Right atrium auricular region (tissue), 2 donors: ENCODE measurements at places on chromosomes 2 and 18.
A peak's percentile ranks its signal among the peaks of the same experiment; 100 is the strongest.

DNA sequence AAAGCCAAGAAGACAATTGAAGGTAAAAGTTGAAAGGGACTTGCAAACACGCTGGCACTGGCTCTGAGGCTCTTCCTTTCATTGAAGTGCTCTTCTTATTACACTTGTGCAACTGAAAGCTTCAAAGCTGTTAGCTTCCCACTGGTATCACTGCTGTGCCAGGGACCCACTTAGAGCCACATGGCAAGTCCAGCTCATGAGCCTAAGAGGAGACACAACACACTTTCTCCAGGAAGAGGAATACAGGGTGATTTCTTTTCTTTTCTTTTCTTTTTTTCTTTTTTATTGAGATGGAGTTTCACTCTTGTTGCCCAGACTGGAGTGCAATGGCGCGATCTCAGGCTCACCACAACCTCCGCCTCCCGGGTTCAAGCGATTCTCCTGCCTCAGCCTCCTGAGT is 218.2 kb downstream of the ATAD2B start:
- no peak overlapping the region for H3K27ac ChIP-seq
- no peak for DNase-seq
- no peaks in the 10 kb centered on the region for H3K27me3 ChIP-seq
- no peaks in the 10 kb centered on the region for H3K4me1 ChIP-seq
- peaks cover 6% of the 10 kb centered on the region for H3K36me3 ChIP-seq

DNA sequence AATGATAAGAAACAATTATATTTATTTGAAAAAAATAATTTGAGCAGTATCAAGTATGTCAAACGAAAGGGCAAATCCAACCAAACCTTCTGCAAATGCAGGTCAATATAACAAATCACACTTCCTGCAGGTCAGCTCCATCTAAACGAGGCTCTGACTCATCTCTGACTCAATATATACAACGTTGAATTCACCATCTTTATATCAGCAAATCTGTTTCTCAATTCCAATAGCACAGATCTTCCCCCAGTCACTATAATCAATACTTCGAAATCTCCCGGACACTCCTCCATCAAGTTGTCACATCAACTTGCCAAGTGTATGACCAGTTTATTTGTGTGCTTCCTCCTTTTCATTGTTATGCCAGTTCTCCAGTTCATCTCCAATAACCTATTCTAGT is 388.9 kb downstream of the ZEB2 start:
- no peaks in the 10 kb centered on the region for H3K36me3 ChIP-seq
- H3K27me3 ChIP-seq, result no peaks in the 10 kb centered on the region
- no peak overlapping the region for H3K27ac ChIP-seq
- no peak for DNase-seq

DNA sequence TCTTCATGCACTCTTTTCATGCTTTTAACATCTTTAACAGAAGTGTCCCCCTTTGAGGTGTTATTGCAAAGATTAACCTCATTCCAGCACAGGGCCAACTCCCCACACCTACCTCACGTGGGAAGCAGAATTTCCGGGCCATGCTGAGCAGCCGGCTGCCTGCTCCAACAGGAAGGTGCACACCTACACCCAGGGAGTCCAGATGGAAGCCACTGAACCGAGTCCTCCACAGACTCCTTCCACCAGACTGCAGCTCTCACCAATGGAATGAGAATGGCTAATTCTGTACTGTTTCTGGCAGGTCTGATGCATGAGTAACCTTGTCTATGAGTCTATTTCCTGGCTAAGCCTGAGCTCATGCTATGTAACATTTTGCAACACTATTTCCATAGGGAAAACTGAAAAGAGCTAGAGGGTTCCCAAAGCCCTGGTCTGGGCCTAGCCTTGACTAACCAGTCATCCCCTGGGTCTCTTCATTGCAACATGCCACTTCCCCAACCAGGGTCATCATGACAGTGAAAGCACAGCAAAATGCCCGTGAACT is 11.0 kb downstream of the ERFE start:
- no peaks in the 10 kb centered on the region for H3K27me3 ChIP-seq
- H3K4me1 ChIP-seq, result no peaks in the 10 kb centered on the region
- peak; percentile 78 for DNase-seq
- no peak overlapping the region for H3K4me3 ChIP-seq
- H3K27ac ChIP-seq, result peak overlapping the region; percentile 69

DNA sequence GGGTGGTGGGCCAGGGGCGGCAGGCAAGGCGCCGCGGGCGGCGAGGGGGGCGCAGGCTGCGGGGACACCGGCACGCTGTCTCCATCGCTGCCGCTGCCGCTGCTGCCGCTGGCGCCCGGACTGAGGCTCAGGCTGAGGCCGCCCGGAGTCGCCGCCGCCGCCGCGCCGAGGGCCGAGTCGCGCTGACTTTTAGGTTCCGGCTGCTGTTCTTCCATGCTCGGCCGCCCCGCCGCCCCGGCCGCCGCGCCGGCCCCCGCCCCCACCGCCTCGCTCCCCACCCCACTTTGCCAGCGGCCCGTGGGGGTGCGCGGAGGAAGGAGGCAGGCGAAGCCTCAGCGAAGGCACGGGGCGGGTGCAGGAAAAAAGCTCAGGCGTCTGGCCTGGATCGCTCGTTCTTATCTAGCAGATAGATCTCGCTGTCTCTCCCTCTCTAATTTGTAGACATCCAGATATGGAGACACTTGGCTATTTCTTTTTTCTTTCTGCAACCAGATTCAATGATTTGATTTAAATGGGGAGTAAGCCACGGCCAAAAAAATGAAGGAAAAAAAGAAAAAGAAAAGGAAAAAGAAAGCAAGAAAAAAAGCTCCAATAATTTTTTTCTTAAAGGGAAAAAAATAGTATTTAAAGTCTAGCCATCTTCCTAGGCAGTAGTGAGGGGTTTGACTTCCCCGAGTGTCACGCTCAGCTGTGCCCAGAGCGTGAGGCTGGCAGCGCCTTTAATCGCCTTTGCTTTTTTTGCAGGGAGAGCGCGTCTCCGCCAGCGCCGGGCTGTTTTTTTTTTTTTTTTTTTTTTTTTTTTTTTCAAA is at the start of gene EN1:
Gene EN1, minus strand, starts transcription at position 696 of the 809 bp plus-strand sequence. Its CDS starts 481 bp downstream, at position 215.
- no peak within 1 kb of the TSS for H3K27ac ChIP-seq
- H3K36me3 ChIP-seq, result no peaks in the 10 kb centered on the region
- no peak within 1 kb of the TSS for H3K4me3 ChIP-seq
- H3K4me1 ChIP-seq, result no peaks in the 10 kb centered on the region
- peaks cover 80% of the 10 kb centered on the region for H3K27me3 ChIP-seq

DNA sequence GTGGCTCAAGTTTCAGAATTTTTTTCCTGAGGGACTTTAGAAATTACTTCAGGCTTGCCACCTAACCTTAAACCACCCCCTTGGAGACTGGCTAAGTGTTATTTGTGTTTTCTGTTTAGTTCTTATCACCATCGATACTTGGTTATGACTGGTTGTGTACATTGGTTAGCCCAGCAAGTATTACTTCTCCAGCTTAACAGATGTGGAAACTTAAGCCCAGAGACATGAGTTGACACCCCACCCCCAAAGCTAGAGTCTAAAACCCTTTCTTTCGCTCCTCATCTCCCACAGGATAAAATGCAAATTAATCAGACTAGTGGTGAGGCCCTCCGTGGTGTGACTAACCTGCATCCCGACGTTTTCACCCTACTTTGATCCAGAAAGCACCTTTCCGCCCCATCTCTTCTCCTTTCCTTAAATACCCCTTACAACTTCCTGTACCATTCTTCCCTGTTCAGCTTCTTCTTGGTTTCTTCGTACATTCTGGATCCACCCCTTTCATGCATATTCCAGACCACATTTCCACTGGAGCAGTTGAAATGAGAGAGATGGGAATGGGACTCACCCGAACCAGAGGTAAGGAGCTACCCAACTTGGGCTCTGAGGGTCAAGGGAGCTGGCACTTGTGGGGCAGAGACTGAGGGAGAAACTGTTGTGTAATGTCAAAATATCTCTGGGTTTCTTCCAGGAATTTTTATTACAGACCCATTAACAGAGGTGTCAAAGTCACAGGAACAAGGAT is 819 bp upstream of the MAP3K2 start:
- H3K27ac ChIP-seq, result peak overlapping the region; percentile 100
- peaks cover 37% of the 10 kb centered on the region for H3K4me1 ChIP-seq
- H3K27me3 ChIP-seq, result no peaks in the 10 kb centered on the region
- no peaks in the 10 kb centered on the region for H3K36me3 ChIP-seq

GRCh38 chr2:201678401-201678800 is 20.0 kb downstream of the MPP4 start:
- no peak overlapping the region for H3K4me3 ChIP-seq
- no peak for DNase-seq
- no peak overlapping the region for H3K27ac ChIP-seq
- H3K36me3 ChIP-seq, result no peaks in the 10 kb centered on the region
- H3K27me3 ChIP-seq, result no peaks in the 10 kb centered on the region
- no peaks in the 10 kb centered on the region for H3K4me1 ChIP-seq

- H3K27ac ChIP-seq, result no peak overlapping the region
- no peaks in the 10 kb centered on the region for H3K4me1 ChIP-seq
- no peak for DNase-seq
- H3K27me3 ChIP-seq, result no peaks in the 10 kb centered on the region
- peaks cover 65% of the 10 kb centered on the region for H3K36me3 ChIP-seq
- H3K4me3 ChIP-seq, result no peak overlapping the region
Observed at GRCh38 chr2:11187083-11187619, 31.9 kb downstream of the SLC66A3 start.

GRCh38 chr2:43325107-43325811 is 98.9 kb upstream of the ZFP36L2 start:
- peaks cover 48% of the 10 kb centered on the region for H3K4me1 ChIP-seq
- H3K4me3 ChIP-seq, result no peak overlapping the region
- H3K27ac ChIP-seq, result peak overlapping the region; percentile 70
- no peaks in the 10 kb centered on the region for H3K27me3 ChIP-seq

DNA sequence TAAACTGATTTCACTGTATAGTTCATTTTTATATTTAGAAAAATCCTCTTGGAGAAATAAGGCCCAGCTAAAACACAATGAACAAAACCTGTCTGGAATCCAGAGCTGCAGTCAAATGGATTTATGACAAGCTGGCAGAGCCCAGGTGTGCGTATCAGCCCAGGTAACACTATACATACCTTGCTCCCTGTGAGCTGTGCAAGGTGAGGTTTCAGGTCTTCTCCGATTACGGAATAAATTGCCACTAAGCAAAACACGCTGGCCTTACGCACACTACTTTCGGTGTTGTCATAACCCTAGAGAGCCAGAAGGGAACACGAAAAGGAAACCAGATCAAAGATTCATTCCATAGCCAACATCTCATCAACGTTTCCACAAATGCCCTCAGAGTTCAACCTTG is 61.9 kb upstream of the TFCP2L1 start:
- H3K4me3 ChIP-seq, result no peak overlapping the region
- H3K27me3 ChIP-seq, result no peaks in the 10 kb centered on the region
- no peaks in the 10 kb centered on the region for H3K4me1 ChIP-seq
- H3K36me3 ChIP-seq, result peaks cover 71% of the 10 kb centered on the region
- DNase-seq, result no peak

- DNase-seq, result no peak
- no peaks in the 10 kb centered on the region for H3K27me3 ChIP-seq
- H3K4me1 ChIP-seq, result peaks cover 14% of the 10 kb centered on the region
- H3K36me3 ChIP-seq, result no peaks in the 10 kb centered on the region
- peak overlapping the region; percentile 83 for H3K4me3 ChIP-seq
- H3K27ac ChIP-seq, result peak overlapping the region; percentile 92
Observed at GRCh38 chr2:74198023-74198460, 373 bp upstream of the MTHFD2 start.

- no peaks in the 10 kb centered on the region for H3K27me3 ChIP-seq
- no peaks in the 10 kb centered on the region for H3K4me1 ChIP-seq
- no peak overlapping the region for H3K4me3 ChIP-seq
- H3K36me3 ChIP-seq, result no peaks in the 10 kb centered on the region
- H3K27ac ChIP-seq, result no peak overlapping the region
Observed at GRCh38 chr18:21678859-21679258, 25.7 kb downstream of the ABHD3 start.

DNA sequence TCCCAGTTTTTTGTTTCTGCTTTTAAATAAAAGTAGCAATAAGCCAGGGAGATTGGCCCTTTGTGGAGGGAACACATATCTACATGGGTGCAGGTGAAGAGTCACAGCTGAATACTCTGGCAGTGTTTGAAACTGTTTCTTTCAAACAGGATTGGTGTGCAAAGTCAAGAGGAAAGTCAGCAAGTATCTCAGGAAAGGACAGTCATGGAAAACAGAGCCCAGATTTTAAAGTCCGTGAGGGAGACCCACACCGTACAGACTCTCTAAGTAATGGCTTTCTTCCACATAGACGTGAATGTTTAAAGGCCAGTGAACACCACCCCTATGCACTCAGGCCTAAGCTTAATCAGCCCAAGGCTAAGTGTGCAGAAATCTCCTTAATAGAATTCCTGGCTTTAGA is 95.3 kb downstream of the GFPT1 start:
- no peak overlapping the region for H3K4me3 ChIP-seq
- no peaks in the 10 kb centered on the region for H3K27me3 ChIP-seq
- no peaks in the 10 kb centered on the region for H3K4me1 ChIP-seq

DNA sequence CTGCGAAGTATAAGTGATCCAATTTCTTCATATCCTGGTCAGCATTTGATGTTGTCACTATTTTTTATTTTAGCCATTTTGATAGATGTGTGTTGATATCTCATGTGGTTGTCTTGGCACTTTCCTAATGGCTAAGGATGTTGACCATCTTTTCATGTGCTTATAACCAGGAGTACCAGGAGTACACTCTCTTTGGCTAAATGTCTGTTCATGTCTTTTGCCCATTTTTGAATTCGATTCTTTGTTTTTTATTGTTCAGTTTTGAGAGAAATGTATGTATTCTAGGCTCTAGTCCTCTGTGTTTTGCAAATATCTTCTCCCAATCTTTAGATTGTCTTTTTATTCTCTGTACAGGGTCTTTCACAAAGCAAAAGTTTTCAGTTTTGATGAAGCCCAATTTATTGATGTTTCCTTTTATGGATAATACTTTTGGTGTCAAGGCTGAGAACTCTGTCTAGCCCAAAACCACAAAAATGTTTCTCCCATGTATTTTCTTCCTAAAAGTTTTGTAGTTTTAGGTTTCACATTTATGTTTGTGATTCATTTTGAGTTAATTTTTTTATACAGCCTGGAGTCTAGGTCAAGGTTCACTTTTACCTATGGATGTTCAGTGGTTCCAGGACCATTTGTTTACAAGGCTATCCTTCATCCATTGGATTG is 65.4 kb downstream of the SDC1 start:
- no peaks in the 10 kb centered on the region for H3K36me3 ChIP-seq
- H3K4me1 ChIP-seq, result no peaks in the 10 kb centered on the region
- no peak overlapping the region for H3K27ac ChIP-seq
- H3K4me3 ChIP-seq, result no peak overlapping the region
- no peaks in the 10 kb centered on the region for H3K27me3 ChIP-seq

- no peaks in the 10 kb centered on the region for H3K36me3 ChIP-seq
- H3K4me1 ChIP-seq, result no peaks in the 10 kb centered on the region
- no peak for DNase-seq
- H3K27ac ChIP-seq, result peak overlapping the region; percentile 90
Observed at GRCh38 chr18:56651771-56652092, 573 bp downstream of the WDR7 start.

DNA sequence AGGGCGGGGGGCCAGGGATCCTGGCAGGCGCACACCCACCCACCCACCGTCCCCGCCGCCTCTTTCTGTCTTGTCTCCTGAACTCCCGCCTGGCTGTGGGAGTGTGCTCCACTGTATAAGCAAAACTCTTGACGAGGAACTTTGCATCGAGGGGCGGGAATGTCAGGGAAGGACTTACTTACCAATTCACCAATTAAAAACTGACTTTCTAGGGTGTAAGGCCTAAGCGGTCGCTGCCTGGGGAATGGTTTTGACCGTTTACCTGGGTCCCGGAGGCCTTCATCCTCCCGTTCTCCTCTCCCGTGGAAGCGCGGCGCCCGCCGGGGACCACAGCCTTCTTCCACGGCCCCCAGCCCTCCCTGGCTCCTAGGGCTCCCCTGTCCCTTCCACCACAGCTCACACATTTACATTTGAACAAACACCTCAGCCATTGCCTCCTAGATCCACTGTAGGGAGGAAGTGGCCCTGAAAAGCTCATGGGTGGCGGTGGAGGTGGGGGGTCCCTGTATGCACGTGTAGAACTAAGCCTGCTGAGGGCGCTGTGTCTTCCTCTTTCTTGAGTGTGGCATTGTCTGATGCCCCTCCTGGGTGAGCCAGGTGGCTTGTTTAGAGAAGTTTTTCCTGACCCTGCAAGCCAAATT is 8.9 kb downstream of the ASIC4 start:
- peaks cover 58% of the 10 kb centered on the region for H3K4me1 ChIP-seq
- H3K27ac ChIP-seq, result peak overlapping the region; percentile 92
- DNase-seq, result no peak
- peak overlapping the region; percentile 41 for H3K4me3 ChIP-seq
